ENCODE measurements at places on chromosomes 3 and 15. TPM values are rescaled to one million over a fixed set of nuclear protein-coding genes. Genes with fewer than 3 reads are reported as not detected.

- DNase-seq: no peak
These were observed 1030.5 kb downstream of the FHIT start for GRCh38 chr3:60220768-60221167.

APOD gene
- total RNA-seq: 301 TPM

- DNase-seq: no peak
These were observed 69.9 kb downstream of the TBC1D5 start for GRCh38 chr3:17672506-17672905.

DNA sequence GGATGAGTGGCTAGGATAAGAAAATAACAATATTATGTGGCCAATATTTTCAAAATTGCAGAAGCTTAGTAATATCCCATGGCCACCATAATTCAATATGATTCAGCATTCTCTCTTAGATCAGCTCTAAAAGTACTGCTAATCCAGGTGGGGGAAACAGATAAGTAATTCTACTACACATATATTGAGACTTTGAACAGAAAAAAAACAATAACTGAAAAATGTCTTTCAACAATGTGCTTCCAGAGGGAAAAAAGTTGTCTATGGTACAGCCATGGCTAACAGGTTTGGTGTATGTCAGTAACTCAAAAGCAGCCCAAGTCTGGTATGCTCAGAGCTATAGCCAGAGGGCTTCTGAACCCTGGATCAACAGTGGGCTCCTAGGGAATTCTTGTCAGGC is 42.4 kb upstream of the PPIB start:
- no peak for DNase-seq

Measured in aorta (tissue), 5 donors.